ENCODE measurements at places on chromosomes 16 and 17.

GRCh38 chr17:17406225-17406624 is 70.6 kb upstream of the MED9 start:
- no peak for DNase-seq

- no peak for DNase-seq
These were observed 27.0 kb downstream of the RNF135 start for GRCh38 chr17:30997842-30998241.

GRCh38 chr16:11783319-11784037 is 13.6 kb downstream of the ZC3H7A start:
- peak; percentile 73 for DNase-seq

GRCh38 chr17:79615446-79615845 is 4.6 kb upstream of the RBFOX3 start:
- no peak for DNase-seq

DNA sequence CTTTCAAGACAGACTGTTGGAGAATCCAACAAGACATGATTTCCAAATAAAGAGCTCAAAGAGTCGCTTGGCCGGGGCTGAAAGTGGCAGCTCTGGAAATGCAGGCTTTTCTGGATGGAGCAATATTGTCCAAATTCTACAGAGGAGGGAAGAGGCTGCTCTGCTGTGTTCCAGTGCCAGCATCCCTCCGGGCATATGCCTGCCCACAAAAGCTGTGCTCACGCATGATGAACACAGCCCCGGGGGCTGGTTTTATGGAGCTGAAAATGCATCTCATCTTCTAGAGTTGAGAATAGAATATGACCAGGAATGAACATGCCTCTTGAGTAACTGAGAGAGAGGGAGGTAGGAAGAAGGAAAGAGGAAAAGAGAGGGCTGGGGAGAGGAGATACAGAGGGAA is 74.7 kb upstream of the TOX3 start:
- no peak for DNase-seq

DNA sequence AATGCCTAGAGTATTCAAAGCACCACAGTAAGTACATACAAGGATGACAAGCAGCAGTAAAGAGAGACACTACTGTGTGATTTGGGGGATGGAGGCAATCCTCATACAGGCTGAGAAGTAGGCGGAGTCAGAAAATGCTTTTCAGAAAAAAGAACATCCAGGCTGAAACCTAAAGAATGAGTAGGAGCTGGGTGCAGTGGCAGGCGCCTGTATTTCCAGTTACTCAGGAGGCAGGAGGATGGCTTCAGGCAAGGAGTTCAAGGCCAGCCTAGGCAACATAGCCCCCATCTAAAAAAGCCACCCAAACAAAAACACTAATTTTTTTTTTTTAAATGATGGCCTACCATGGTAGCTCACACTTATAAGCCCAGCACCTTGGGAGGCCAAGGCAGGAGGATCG is 10.3 kb downstream of the KANSL1 start:
- DNase-seq, result no peak
